ENCODE measurements at places on chromosomes 4 and X.

DNA sequence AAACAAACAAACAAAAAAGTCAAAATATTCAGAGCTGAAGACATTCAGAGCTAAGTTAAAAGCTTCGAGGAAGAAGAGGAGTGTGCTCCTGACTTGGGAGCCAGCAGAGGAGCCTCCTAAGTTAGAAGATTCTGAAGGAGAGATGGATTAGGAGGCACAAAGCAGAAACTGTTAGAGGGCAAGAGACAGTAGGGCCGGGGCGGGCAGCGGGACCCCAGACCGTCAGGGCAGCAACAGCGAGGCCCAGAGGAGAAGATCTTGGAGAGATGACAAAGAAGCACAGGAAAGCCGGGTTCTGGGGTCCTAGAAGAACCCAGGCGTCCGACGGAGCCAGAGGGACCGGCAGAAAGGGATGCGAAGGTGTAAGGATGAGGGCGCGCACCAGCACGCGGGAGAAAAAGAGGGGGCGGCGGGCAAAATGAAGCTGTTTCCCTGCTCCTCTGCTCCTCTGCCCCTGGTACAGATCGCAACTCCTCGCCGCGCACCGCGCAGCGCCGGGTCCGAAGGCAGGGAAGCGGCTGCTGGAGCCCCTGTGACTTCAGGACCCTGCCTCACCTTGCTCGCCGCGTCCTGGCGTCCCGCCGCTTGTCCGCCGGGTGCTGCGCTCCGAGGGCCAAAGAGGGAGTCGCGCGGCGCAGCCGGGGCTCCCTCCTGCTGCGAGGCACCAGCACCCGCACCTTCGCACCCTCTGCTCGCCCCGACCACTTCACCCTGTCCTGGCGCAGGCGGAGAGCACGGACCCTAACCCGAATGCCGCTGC lies 477 bp downstream of the KLHL13 start:
- DNase-seq, result no peak

- no peak for DNase-seq
Observed at GRCh38 chrX:118038614-118039365, 77.8 kb downstream of the KLHL13 start.

DNA sequence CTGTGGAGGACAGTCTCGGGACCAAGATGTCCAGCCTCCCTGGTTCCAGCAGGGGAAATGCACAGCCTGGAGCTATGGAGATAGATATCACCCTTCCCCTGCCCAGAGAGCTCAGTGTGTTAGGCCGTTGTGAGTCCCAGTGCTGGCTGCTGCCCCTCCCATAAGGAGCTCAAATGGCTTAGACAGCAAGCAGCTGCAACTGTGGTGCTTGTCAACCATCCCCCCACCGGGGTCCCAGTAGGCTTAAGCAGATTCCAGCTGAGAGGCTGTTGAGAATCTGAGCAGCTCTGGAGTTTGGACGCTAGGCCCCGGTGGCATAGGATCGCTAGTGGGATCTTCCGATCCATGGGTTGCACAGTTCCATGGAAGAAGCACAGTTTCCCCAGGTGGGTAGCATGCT lies 181.8 kb upstream of the POF1B start:
- no peak for DNase-seq

DNA sequence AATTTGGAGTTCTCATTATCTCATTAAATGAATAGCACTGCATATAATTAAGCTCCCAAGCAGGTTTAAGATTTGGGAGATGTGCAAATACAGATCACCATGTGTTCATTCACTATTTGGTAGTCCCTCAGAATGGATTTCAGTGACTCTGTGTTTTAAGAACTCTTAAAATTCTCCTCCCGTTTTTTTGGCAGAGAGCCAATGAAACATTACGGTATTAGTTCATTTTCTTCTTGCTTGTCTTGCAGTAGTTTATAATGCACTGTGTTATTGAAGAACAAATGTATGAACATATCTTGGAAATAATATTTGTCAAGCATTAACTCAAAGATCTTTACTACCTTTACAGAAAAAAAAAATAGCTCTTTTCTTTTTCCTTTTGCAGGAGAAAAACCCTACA lies 32.7 kb downstream of the KLF3 start:
- no peak for DNase-seq

GRCh38 chr4:121056066-121056465 lies 16.3 kb downstream of the NDNF start:
- DNase-seq, result no peak

- DNase-seq, result no peak
Observed at GRCh38 chr4:122968227-122968812, 45.9 kb upstream of the NUDT6 start.

DNA sequence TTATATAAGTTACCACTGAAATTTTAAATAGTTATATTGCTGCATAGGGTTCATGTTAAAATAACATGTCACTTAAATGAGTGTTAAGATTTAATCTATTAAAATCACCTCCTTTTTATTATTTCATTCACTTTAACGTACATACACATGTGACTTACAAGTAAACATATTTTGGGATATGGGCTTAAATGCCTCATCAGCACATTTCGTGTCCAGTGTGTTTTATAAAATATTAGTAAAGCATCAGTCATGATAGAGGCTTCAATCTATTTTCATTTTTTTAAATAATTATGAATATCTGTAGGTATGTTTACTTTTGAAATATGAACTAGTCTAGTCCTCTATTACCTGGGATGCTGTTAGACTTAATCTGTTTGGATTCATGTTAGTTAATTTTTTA lies 143.6 kb downstream of the NPNT start:
- no peak for DNase-seq

- no peak for DNase-seq
Observed at GRCh38 chrX:46954716-46955115, 42.5 kb downstream of the JADE3 start.

DNA sequence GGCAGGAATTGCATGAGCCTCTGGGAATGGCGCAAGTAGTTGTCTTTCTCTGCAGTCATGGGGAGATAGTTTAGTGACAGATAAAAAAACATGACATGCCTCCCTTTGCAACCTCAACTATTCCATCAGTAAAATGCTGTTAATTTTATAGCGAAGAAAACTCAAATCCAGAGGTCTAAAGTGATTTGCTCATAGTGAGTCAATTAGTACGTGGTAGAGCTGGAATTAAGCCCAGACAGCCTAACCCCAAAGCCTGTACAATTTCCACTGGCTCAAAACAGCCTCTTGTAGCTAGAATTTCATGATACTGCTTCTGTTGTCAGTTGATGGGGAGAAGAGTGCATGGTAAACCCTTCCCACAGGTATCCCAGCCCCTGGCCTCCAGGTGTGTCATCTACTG lies 81.3 kb upstream of the TRPC5 start:
- no peak for DNase-seq

DNA sequence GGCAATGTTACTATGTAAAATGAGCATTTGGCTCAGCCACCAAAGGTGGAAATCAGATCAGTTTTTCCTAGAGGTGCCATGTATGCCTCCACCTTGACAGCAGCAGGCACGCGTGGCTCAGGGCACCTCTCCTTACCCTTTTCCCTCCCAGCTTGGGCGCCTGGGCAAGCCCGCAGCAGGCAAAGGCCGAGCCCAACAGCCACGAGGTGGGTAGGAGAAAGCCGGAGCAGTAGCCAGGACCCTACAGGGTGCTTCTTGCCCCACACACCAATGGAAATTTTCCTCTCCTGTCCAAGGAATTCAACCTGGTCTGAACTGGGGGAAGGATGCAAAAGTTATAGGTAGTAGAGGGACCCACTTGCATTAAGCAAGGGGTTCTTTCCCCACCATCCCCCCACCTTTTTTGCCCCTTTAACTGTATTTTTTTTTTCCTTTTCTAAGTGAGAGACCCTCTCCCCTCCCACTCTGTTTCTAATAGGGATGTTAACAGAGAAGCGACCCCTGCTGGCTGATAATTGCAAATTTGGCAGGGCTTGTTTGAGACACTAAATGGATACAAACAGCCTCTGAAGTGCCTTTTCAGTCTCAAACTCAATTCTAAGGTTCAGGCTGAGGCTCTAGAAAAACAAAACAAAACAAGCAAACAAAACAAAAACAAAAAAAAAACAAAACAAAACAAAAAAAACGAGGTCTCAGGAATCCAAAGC lies 895.1 kb downstream of the PCDH18 start:
- DNase-seq, result no peak

DNA sequence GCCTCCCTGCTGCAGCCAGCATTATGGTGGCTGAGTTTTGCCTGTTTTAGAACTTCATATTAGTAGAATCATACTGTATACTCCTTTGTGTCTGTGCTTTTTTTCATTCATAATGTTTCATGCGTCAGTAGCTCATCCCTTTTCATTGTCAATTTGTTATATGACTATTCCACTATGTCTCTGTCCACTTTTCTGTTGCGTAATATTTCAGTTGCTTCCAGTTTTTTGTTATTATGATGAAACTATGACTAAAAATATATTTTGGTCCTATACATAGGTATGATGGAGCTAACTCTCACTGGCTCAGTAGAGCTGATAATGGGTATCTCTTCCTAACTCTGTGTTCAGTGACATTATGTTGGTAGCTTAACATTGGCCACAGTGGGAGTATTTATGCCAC lies 48.3 kb downstream of the DMP1 start:
- DNase-seq, result no peak

GRCh38 chr4:100945789-100946188 lies 401.5 kb downstream of the PPP3CA start:
- no peak for DNase-seq

DNA sequence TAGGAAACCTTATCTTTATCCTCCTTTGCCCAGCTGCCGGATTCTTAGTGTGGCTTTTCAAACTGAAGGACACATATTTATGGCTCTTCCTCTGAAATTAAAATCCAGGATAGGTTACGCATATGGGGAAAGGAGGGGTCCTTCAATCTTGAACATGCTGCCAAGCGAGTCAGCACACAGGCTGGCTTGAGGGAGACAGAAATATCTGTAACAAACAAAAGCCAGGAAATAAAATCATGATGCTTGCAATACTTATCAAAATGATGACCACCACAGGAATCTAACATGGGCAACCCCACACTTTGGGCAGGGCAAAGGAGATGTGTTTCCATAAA lies 196.4 kb upstream of the LDB2 start:
- DNase-seq, result no peak

- DNase-seq, result no peak
Observed at GRCh38 chr4:83646538-83647239, 110.8 kb downstream of the GPAT3 start.

- no peak for DNase-seq
Observed at GRCh38 chr4:126038502-126039144, 723.9 kb downstream of the FAT4 start.

GRCh38 chr4:94349193-94349592 lies 6.6 kb upstream of the HPGDS start:
- DNase-seq, result no peak

- no peak for DNase-seq
Observed at GRCh38 chrX:39788521-39788920, 309.2 kb downstream of the BCOR start.
